ENCODE measurements at places on chromosomes 7 and 10.

DNA sequence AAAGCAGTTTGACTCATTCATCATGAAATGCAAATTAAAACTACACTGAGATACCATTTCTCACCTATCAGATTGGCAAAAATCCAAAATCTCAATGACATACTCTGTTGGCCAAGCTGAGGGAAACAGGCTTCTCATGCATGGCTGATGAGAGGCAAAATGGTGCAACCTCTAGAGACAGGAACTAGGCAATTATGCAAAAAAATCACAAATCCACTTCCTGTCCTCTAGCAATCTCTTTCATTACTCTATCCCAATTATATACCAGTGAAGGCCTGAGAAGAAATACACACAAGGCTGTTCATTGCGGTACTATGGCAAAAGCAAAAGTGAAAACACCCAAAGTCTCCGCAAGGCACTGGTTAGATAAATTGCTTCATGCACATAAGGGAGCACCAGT is 25.9 kb upstream of the PTPRN2 start:
- DNase-seq: no peak

DNA sequence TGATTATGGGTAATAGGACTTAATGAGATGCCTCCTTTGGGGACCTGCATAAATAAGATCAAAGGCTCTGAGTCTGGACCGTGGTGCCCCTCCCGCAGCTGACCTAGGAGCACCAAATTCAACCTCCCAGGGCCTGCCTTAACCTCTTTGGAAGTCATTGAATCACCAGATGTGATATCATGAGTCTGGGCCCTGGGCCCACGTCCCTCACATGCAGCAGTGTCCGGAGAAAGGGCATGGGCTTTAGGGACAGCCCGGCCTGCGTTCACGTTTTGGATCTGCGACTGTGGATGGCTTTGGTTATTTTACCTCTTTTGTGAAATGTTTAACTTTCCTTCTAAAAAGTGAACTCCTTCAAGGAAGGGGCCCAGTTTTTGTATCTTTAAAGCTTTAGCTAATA is 220.0 kb upstream of the KLF6 start:
- no peak for DNase-seq

- no peak for DNase-seq
These were observed 13.1 kb downstream of the DPYSL4 start for GRCh38 chr10:132199854-132200311.

- no peak for DNase-seq
These were observed 472.8 kb upstream of the STEAP1 start for GRCh38 chr7:89681448-89681847.

- no peak for DNase-seq
These were observed 74.8 kb downstream of the LCOR start for GRCh38 chr10:96906864-96907263.

- no peak for DNase-seq
These were observed 66.5 kb downstream of the WDR11 start for GRCh38 chr10:120917521-120918250.

DNA sequence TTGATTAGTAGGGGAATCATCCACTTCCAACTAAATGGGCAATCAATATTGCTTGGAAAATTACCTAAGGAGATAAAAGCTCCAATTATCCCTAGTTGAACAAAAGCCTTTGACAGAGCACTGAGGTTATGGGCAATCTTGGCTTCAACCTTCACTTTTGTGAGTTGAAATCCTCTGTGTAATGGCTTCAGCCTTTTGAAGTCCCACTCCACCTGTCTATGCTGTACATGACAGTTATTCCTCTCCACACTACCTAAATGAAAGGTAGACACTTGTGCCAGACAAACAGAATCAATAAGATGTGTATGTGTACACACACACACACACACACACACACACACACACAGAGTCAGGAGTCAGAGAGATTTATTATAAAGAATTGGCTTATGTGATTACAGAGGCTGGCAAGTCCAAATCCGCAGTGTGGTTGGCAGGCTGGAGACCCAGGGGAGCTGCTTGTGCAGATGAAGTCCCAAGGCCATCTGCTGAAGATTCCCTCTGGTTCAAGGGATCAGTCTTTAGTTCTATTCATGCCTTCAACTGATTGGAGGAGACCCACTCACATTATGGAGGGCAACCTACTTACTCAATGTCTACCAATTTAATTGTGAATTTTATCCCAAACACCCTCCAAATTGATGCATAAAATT is 164.8 kb upstream of the CDC14C start:
- DNase-seq: no peak

DNA sequence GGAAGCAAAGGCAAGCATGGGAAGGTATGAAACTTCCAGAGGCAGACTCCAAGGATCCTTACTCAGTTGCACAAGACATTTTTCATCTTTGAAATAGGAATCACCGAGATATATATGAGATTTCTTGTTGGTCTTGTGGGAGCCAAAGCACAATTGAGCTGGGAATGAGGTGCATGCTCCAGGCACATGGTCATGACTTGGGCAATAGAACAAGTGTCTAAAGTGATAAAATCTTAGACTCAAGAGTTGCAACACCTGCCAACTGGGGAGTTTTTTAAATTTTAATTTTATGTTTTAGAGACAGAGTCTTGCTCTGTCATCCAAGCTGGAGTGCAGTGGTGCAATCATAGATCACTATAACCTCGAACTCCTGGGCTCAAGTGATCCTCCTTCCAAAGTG is 169.5 kb upstream of the ADCY1 start:
- no peak for DNase-seq

GRCh38 chr7:26593896-26594295 is 270.5 kb downstream of the SKAP2 start:
- DNase-seq: no peak

DNA sequence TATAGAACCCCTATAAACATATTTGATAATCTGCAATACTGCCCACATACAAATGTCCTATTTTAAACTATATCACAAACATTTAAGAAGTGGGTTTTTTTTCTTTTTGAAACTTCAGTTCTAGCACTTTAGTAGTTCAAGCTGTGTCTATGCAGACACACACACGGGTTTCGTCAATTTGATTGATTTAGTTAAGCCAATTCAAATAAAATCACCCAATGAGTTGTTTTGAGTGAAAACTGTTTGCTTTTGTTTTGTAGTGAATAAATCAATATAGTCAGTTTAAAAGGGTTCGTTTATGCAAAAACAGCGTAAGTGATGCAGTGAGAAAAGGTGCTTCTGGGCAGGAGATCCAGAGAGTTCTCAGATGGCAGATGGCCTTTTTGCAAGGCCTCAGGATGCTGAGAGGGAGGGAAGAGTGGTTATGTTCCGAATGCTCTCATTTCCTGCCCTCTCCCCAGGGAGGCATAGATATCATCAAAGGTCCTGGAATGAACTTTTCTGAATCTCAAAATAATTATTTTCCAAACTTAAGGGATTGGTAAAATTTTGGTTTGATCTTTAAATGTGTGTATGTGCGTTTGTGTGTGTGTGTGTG is 102.7 kb downstream of the AGMO start:
- DNase-seq: no peak
